Naive thymus-derived CD8-positive, alpha-beta T cell (primary cell): ENCODE measurements at places on chromosomes 11 and 22. TPM values are rescaled to one million over a fixed set of nuclear protein-coding genes. Genes with fewer than 3 reads are reported as not detected.

WNT11 gene
- 0.81 TPM for total RNA-seq

OR10A2 gene
- not detected for total RNA-seq

SCGB1C1 gene
- not detected for total RNA-seq

GAB2 gene
- 1.8 TPM for total RNA-seq

SYNGR1 gene
- 11.4 TPM for total RNA-seq

OR51E2 gene
- total RNA-seq, result not detected

SLC43A3 gene
- 14.5 TPM for total RNA-seq

AIFM3 gene
- total RNA-seq, result 0.47 TPM

APOL5 gene
- not detected for total RNA-seq

DNA sequence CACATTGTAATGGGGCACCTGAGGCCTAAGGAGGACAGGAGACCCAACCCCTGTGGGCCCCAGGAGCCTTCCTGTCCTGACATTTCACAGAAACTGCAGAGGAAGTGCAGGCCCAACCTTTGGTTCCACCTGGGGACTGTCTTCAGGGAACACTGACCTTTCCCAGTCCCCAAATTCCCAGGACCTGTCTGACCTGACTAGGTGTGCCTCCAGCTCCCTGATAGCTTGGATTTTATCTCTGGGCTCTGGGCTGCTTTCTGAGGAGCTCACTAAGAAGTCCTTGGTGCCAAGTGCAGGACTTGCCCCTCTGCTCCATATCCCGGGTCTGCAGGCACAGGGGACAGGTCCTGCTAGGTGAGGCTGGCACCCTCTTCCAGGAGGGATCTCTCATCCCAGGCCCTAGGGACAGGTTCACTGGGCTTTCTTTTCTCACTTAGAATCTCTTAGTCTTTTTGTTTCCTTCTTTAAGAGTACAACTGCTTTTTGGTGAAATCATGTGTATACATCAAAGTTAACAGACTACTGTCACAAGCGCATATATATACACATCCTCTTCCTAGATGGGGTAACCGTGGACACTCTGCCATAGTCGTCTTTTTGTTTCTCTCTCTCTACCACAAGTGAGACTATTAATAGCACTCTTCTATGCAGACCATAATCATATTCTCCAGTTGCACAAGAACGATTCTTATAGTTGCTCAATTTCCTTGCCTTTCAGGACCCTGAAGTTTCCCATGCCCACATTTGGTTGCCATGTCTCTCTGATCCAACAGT is 72.0 kb upstream of the IGLL5 start:
- H3K27me3 ChIP-seq, result no peaks in the 10 kb centered on the region
- peaks cover 96% of the 10 kb centered on the region for H3K4me1 ChIP-seq
- H3K27ac ChIP-seq, result peak overlapping the region; percentile 99
- DNase-seq, result no peak

DNA sequence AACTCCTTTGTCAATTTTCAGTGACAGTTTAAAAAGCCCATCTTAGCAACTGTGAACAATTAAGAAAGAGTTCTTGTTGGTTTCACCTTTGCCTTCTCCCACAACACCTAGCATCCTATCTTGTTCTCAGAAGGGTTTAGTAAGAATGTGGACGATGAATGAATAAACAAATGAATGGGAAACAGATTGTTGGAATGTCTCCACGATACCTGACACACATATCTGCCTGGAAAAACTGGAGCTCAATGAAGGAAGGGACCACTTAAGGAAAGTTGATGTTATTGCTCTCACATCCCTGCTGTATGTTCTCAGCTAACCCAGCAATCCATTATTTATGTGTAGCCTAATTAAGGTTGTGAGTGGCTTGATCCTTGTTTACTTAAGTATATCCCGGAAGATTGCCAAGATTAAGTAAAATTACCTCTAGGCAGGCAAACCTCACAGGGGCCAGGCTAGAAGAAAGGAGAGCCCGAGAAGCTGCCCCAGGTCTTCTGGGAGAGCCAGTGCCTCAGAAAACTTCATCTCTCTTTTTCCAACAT is 286.4 kb downstream of the NXPE2 start:
- H3K27me3 ChIP-seq, result peaks cover 2% of the 10 kb centered on the region
- no peaks in the 10 kb centered on the region for H3K4me1 ChIP-seq
- H3K4me3 ChIP-seq, result no peak overlapping the region
- no peak overlapping the region for H3K27ac ChIP-seq
- DNase-seq, result no peak

GRCh38 chr22:50167689-50168489 is 2.6 kb upstream of the PANX2 start:
- peaks cover 40% of the 10 kb centered on the region for H3K27me3 ChIP-seq
- no peak for DNase-seq
- H3K36me3 ChIP-seq, result peaks cover 7% of the 10 kb centered on the region
- peaks cover 2% of the 10 kb centered on the region for H3K4me1 ChIP-seq
- no peak overlapping the region for H3K4me3 ChIP-seq

DNA sequence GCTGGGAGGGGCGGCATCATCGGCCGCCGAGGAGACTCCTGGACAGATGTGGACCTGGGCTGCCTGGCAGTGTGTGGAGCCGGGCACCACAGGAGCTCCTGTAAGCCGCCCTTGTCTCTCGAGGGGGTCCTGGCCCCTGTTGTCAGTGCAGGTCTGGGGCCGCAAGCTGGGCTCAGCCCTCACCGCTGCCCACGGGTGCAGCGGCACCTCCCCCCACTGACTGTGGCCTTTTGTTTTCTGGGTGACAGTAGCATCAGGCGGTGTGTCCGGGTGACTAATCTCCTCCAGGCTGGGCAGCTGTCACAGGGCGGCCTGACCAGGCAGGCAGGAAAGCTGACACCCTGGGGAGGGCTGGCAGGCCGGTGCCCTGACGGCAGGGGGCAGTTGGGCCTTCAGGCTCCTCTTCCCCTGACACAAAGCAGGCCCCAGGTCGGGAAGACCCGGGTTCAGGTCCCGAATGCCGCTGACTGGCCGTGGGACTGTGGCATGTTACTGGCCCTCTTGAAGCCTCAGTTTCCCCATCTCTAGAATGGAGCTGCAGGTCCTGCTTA is 16.3 kb downstream of the DGKZ start:
- DNase-seq, result no peak
- no peaks in the 10 kb centered on the region for H3K36me3 ChIP-seq
- no peaks in the 10 kb centered on the region for H3K27me3 ChIP-seq
- peak overlapping the region; percentile 26 for H3K4me3 ChIP-seq
- H3K4me1 ChIP-seq, result peaks cover 78% of the 10 kb centered on the region

- no peaks in the 10 kb centered on the region for H3K36me3 ChIP-seq
- DNase-seq, result no peak
- H3K27me3 ChIP-seq, result no peaks in the 10 kb centered on the region
- no peak overlapping the region for H3K27ac ChIP-seq
- H3K4me3 ChIP-seq, result no peak overlapping the region
Observed at GRCh38 chr11:23749762-23750430, 747.0 kb upstream of the LUZP2 start.

DNA sequence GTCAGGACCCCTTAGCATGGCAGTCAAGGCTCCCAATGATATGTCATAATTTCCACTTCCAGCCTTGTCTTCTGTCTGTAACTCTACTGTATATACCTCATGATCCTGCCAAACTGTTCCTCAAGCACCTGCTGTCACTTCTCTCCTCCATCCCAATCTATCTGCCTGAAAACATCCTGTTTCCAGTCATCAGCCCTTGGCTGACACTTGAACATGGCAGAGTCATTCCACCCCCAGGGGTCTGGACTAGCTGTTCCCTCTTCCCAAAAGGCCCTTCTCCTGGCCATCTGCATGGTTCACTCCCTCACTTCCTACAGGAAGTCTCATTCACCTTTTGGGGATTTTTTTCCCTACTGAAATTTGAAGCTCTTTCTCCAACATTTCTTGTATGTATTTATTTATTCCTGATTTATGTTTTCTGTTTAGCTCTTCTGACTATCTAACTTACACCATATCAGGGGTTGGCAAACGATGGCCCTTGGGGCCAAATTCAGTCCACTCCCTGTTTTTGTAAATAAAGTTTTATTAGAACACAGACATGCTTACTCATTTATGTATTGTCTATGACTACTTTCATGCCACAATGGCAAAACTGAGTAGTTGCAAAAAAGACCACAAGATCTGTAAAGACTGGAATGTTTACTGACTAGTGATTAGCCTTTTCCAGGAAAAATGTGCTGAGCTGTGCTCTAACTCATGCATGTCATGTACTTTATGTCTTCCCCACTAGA is 278.4 kb downstream of the KIRREL3 start:
- H3K4me1 ChIP-seq, result no peaks in the 10 kb centered on the region
- H3K4me3 ChIP-seq, result no peak overlapping the region
- no peaks in the 10 kb centered on the region for H3K36me3 ChIP-seq
- no peak for DNase-seq

DNA sequence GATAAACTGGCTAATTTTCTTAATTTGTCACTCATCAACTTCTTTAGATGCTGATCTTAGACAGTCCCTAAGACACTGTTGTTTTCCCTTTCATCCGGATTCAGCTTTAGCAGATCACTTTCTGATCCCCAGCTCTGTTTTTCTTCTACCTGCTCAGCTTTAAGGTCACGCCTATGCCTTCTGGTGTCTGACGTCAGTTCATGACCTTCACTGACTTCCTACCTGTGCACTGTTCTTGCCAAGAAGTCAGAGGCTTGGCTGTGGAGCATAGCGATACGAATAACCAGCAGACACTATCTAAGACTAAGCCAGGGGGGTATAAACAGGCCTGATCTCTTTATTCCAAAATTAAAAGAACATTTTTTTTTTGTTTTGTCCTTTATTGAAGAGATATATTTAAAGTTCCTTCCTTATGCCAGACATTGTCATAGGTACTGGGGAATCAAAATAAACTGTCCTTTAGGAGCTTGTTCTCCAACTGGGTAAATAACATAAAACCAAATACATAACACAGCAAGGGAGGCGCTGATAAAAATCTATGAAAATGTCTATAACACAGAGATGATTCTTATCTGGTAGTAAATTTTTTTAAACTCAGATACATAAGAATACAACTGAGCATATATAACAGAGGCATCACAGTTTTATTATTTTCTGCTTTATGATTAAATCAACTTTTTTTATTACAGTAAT is 352.2 kb upstream of the CTSC start:
- DNase-seq, result peak; percentile 17
- peaks cover 5% of the 10 kb centered on the region for H3K36me3 ChIP-seq
- peaks cover 3% of the 10 kb centered on the region for H3K4me1 ChIP-seq
- H3K27me3 ChIP-seq, result peaks cover 3% of the 10 kb centered on the region

GRCh38 chr11:32510039-32510438 is 73.6 kb upstream of the EIF3M start:
- H3K4me1 ChIP-seq, result no peaks in the 10 kb centered on the region
- DNase-seq, result no peak
- no peak overlapping the region for H3K4me3 ChIP-seq
- peaks cover 8% of the 10 kb centered on the region for H3K27me3 ChIP-seq

DNA sequence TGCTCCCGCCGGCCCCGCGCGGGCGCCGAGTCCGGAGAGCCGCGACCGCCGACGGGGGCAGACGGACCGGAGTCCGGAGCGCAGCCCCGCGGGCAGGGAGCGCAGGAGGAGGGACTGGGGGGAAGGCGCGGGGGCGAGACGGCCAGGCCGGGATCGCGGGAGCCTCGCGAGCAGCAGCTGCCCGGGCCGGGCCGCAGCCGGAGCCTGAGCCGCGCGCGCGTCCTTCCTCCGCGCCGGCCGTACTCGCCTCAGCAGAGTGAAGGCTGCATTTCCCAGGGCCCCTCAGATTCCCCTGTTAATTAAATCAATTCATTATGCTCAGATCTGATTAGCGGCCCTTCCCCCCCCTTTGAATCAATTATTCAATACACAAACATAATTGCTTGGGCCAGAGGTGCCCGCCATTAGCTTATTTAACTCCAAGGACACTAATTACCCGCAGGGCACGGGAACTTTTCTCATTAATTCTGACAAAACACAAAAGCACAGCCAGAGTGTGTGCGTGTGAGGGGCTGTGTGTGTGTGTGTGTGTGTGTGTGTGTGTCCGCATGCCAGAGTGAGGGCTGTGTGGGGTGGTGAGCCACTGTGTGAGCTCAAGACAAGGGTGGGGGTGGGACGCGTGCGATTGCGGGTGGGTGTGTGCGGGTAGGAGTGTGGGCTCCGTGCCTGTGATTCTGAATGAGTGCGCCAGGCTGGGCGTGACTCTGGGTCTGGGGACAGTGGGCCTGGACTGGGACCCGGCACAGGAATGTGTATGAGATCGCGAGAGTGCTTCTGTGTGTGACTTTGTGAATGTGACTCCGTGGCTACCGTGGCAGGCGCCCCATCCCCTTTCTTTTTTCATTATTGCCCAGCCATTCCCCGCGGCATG is 5.1 kb upstream of the LMO1 start:
- peaks cover 58% of the 10 kb centered on the region for H3K27me3 ChIP-seq
- H3K4me1 ChIP-seq, result peaks cover 5% of the 10 kb centered on the region
- H3K27ac ChIP-seq, result no peak overlapping the region
- DNase-seq, result no peak
- H3K4me3 ChIP-seq, result peak overlapping the region; percentile 73

DNA sequence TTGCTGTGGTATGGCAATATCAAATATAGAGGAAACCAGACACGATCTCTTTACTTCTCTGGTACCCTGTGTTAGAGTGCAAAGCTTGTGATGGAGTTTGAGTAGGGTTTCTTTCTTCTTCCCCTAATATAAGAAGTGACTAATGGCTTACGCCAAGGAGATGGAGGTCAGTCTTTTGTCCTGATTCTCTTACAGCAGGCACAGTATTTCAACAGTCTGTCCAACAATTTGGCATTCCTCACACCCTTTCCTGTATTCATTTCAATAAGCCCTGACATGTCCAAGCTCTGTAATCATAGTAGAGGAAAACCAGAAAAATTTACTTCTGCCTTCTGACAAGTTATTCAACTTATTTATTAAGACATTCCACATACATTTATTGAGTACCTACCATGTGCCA is 546.2 kb downstream of the TMEM135 start:
- no peak overlapping the region for H3K4me3 ChIP-seq
- H3K27me3 ChIP-seq, result no peaks in the 10 kb centered on the region
- DNase-seq, result no peak
- no peaks in the 10 kb centered on the region for H3K4me1 ChIP-seq

GRCh38 chr11:15625691-15626090 is 511.0 kb downstream of the INSC start:
- H3K4me1 ChIP-seq, result no peaks in the 10 kb centered on the region
- peaks cover 3% of the 10 kb centered on the region for H3K27me3 ChIP-seq
- no peak for DNase-seq
- H3K4me3 ChIP-seq, result no peak overlapping the region

DNA sequence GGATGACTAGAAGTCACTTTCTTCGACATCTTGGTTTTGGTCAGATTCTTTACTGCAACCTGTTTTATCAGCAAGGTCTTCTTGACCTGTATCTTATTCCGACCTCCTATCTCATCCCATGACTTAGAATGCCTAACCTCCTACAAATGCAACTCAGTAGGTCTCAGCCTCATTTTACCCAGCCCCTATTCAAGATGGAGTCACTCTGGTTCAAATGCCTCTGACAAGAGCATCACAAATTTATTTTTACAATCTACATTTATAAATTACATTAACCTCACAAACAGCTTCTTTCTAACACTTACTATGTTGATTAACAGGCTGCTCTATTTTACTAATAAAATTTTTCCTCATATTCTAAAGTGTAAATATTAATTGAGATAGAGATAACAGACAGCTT is 867.0 kb upstream of the CNTN5 start:
- no peak overlapping the region for H3K27ac ChIP-seq
- H3K36me3 ChIP-seq, result no peaks in the 10 kb centered on the region
- H3K27me3 ChIP-seq, result no peaks in the 10 kb centered on the region
- DNase-seq, result no peak
- no peaks in the 10 kb centered on the region for H3K4me1 ChIP-seq
- no peak overlapping the region for H3K4me3 ChIP-seq
